CD4-positive, CD25-positive, alpha-beta regulatory T cell (primary cell): ENCODE measurements at places on chromosomes 2 and 18. TPM values are rescaled to one million over a fixed set of nuclear protein-coding genes. Genes with fewer than 3 reads are reported as not detected.
A peak's percentile ranks its signal among the peaks of the same experiment; 100 is the strongest.

The BOLA3 gene
- total RNA-seq: 12.1 TPM

The FSHR gene
- total RNA-seq: not detected

- peak; percentile 26 for DNase-seq
- peak overlapping the region; percentile 7 for H3K4me3 ChIP-seq
- no peaks in the 10 kb centered on the region for H3K27me3 ChIP-seq
- H3K4me1 ChIP-seq: no peaks in the 10 kb centered on the region
Measured at GRCh38 chr2:73896362-73897239, 3.8 kb downstream of the ACTG2 start.

The UGP2 gene
- total RNA-seq: 118 TPM

The MYL12B gene
- 168 TPM for total RNA-seq

- H3K4me1 ChIP-seq: no peaks in the 10 kb centered on the region
- H3K27ac ChIP-seq: no peak overlapping the region
- no peak overlapping the region for H3K4me3 ChIP-seq
- H3K36me3 ChIP-seq: no peaks in the 10 kb centered on the region
- DNase-seq: no peak
Measured at GRCh38 chr18:25935356-25935755, 155.1 kb downstream of the SS18 start.

DNA sequence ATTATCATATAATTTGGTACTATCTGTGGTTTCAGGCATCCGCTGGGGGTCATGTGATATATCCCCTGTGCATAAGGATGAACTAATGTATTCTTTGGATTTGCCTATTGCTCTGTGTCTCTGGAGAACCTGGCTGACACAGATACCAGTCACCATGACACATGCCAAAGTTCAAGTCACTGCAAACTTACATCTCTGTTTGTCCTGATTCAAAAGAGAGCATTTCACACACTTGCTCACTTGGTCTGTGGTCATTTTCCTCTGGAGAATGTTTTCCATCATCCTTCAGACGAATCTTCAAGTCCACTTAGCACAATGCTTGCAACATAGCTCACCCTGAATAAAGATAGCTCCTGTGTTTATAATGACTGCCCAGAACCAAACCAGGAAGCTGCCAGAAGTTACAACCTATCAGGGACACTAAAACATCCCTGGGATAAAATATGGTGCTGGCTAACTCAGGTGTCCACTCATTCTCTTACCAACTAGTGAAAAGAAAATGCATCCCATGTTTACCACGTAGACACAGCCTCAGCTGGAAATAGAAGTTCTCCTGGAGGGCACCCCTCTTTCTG lies 18.1 kb downstream of the SULT1C3 start:
- H3K4me3 ChIP-seq: no peak overlapping the region
- no peaks in the 10 kb centered on the region for H3K36me3 ChIP-seq
- DNase-seq: no peak

GRCh38 chr18:49359732-49360444 lies 100.6 kb downstream of the DYM start:
- H3K4me1 ChIP-seq: no peaks in the 10 kb centered on the region
- H3K4me3 ChIP-seq: no peak overlapping the region
- H3K27me3 ChIP-seq: no peaks in the 10 kb centered on the region
- no peak overlapping the region for H3K27ac ChIP-seq
- H3K36me3 ChIP-seq: peaks cover 28% of the 10 kb centered on the region

GRCh38 chr2:241358470-241358869 lies 2.4 kb downstream of the FARP2 start:
- H3K27ac ChIP-seq: no peak overlapping the region
- no peak for DNase-seq
- H3K4me3 ChIP-seq: no peak overlapping the region
- peaks cover under 1% of the 10 kb centered on the region for H3K36me3 ChIP-seq
- peaks cover 9% of the 10 kb centered on the region for H3K4me1 ChIP-seq

The PARD3B gene
- total RNA-seq: 0.10 TPM

The ANKAR gene
- 10.4 TPM for total RNA-seq

DNA sequence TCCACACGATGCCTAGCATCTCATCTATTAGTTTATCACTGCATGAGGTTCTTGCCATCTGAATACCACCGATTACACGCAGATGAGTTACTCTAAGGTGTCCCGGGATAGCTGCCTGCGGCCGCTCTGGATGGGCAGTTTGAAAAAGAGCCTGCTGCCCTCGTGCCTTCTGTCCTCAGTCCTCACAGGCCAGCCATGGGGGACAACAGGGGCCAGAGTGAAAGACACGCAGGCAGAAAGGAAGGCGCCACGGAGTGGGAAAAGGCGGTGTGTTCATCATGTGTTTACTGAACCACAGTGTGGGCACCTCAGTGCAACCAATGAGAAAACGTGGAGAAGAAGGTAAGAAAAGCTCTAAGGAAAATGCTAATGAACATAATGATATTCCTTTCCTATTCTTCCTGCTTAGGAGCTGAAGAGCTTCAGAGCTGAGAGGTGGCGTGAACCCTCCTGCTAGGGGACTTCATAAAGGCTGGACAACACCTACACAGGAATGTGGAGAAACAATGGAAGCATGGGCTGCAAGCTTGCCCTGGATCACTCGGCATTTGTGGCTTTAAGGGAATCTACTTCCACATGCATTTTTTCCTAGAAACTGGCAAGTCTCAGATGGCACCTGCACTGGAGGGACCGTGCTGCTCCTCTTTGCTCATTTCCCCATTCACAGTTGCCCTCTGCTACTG lies 50.9 kb downstream of the CABYR start:
- H3K27ac ChIP-seq: no peak overlapping the region
- DNase-seq: no peak
- H3K27me3 ChIP-seq: peaks cover 5% of the 10 kb centered on the region
- no peaks in the 10 kb centered on the region for H3K36me3 ChIP-seq
- no peaks in the 10 kb centered on the region for H3K4me1 ChIP-seq

GRCh38 chr2:1793001-1793867 lies 48.9 kb upstream of the PXDN start:
- DNase-seq: no peak
- no peaks in the 10 kb centered on the region for H3K36me3 ChIP-seq
- H3K27me3 ChIP-seq: no peaks in the 10 kb centered on the region
- H3K4me3 ChIP-seq: no peak overlapping the region
- no peaks in the 10 kb centered on the region for H3K4me1 ChIP-seq

- peaks cover 38% of the 10 kb centered on the region for H3K27me3 ChIP-seq
- H3K27ac ChIP-seq: no peak overlapping the region
- no peak for DNase-seq
- no peaks in the 10 kb centered on the region for H3K36me3 ChIP-seq
- peaks cover 4% of the 10 kb centered on the region for H3K4me1 ChIP-seq
Measured at GRCh38 chr2:45001869-45002385, 7.3 kb downstream of the SIX2 start.

The DSEL gene
- total RNA-seq: 0.17 TPM

DNA sequence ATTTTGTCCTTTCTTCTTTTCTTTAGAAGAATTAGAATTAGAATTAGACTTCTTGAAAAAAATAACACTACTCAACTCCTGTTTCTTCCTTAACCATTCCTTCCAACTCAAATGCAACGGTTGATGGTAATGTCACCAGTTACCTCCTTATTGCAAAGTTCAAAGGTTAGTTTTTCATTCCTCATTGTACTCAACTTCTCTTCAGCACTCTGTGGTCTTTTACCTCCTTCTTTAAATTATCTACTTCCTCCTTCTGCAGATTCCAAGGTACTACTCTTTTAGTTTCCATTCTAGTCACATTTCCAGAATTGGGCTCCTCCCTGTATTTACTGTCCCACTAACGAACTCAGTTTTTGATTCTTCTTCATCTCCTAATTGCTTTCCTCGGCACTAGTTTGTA lies 700.7 kb downstream of the SATB2 start:
- no peaks in the 10 kb centered on the region for H3K36me3 ChIP-seq
- H3K4me1 ChIP-seq: no peaks in the 10 kb centered on the region
- no peaks in the 10 kb centered on the region for H3K27me3 ChIP-seq

- H3K27me3 ChIP-seq: no peaks in the 10 kb centered on the region
- peak overlapping the region; percentile 86 for H3K27ac ChIP-seq
- H3K36me3 ChIP-seq: peaks cover 42% of the 10 kb centered on the region
- peak overlapping the region; percentile 94 for H3K4me3 ChIP-seq
Measured at GRCh38 chr2:27627963-27628766, 647 bp downstream of the CCDC121 start.

DNA sequence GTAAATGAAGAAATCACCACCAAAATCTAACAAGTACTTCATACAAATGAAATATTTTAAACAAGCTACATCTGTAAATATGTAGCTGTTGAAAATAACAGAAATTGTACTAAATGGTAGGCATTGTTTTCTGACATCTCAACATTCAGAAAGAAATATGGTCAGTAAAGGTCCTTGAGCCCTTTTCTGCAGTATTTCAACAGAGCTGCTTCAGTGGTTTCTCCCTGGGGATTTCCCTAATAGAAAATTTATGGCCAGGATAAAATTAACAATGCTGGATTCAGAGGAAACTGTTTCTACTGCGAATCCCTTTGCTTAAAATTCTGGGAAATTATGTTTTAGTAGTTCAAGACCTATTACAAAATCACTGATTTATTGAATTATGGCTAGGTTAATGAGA lies 256.6 kb downstream of the PIEZO2 start:
- no peak overlapping the region for H3K27ac ChIP-seq
- H3K4me3 ChIP-seq: no peak overlapping the region
- H3K36me3 ChIP-seq: no peaks in the 10 kb centered on the region
- DNase-seq: no peak
- H3K27me3 ChIP-seq: no peaks in the 10 kb centered on the region
- H3K4me1 ChIP-seq: no peaks in the 10 kb centered on the region
